Motor neuron (in vitro differentiated cells): ENCODE measurements at places on chromosomes 16 and 17.

GRCh38 chr16:85420501-85421337 lies 192.4 kb upstream of the GSE1 start:
- ATAC-seq, result no peak

GRCh38 chr17:36931096-36931696 lies 6.1 kb upstream of the LHX1 start:
- ATAC-seq, result no peak

- no peak for ATAC-seq
Observed at GRCh38 chr16:76801357-76801756, 389.6 kb upstream of the MON1B start.

DNA sequence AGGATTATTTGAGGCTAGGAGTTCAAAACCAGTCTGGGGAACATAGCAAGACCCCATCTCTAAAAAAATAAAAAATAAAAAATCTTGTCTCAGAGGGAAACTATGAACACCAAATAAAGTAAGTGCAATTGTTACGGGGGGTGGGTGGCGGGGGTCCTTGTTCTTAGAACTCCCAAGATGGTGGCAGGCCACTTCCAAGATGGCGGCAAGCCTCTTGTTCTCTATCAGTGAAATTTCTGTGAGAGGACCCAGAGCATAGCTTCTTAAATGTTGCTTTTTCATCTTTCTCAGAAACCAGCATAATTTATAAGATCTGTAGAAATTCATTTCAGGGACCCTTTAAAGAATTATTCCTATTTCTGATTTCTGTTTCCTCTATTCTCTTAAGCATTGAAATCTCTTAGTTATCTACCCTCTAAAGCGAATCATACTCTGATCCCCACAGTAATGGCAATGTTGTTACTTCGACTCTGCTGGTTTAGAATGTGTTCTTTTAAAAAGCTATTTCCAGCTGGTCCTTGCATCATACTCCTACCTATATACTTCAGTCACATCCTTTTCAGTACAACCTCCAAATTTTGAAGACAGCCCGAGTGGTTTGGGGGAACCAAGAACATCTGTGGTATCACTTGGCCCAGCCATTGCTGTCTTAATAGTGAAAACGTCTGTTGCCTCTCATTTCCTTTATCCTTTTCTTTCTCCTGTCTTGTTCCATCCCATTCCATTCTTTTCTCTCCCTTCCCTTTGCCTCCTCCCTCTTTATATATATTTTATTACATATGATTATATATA lies 16.2 kb downstream of the RSPRY1 start:
- no peak for ATAC-seq

DNA sequence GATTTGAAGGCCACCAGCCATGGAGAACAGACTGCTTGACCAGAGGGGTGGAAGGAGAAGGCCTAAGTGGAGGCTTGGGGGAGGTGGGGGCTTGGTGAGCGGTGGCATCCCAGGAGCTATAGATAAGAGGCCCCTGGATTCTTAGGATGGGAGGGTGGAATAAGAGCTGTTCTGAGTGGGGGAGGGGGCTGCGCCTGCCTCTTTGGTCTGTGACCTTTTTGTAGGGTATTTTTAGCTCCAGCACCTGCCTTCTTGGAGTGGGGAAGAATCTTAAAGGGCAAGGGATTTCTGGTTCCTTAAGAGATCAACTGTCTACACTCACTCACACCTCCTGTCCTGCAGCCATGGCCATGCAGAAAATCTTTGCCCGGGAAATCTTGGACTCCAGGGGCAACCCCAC lies 567 bp downstream of the ENO3 start:
- no peak for ATAC-seq

- ATAC-seq, result peak; percentile 21
Observed at GRCh38 chr17:42276609-42277341, 584 bp upstream of the STAT5B start.
